Esophagus muscularis mucosa (tissue), 4 donors: ENCODE measurements at places on chromosomes 6 and 20.

- no peak for DNase-seq
Observed at GRCh38 chr6:109706513-109706912, 15.4 kb downstream of the FIG4 start.

- DNase-seq = no peak
Observed at GRCh38 chr20:1567392-1568162, 10.1 kb upstream of the SIRPD start.

GRCh38 chr6:89289710-89290109 lies 25.4 kb downstream of the GABRR2 start:
- no peak for DNase-seq

DNA sequence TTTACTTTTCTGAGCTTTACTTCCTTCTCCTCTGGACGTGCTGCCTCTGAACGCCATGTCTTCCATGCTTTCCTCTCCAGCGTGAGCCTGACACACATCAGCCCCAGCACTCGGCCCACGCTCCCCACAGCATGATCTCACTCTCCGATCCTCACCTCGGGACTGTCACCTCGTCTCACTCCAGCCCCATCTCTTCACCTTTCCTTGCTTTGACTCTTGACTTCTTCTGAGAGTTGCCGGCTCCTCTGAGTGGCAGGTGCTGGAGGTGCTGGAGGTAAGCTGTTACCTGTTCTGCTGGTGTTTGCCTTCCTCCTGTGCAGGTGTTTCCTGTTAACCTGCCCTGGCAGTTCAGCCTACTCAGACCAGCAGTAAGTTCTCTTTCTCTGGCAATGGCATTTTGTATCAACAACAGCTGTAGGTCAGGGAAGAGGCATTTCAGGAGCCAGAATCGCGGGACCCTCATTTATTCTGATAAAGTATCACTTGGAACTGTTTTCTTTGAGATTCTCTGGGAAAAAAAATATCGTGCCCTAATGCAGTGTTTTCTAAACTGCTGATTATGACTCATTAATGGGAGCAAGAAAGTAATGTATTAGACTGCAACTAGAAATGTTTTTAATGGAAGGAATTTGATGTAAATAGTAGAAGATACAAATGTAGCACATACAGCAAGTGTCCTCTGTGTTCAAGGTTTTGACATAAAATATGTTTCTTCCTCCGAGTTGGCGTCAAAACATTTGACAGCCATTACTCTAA lies 106.5 kb downstream of the ARID1B start:
- no peak for DNase-seq

DNA sequence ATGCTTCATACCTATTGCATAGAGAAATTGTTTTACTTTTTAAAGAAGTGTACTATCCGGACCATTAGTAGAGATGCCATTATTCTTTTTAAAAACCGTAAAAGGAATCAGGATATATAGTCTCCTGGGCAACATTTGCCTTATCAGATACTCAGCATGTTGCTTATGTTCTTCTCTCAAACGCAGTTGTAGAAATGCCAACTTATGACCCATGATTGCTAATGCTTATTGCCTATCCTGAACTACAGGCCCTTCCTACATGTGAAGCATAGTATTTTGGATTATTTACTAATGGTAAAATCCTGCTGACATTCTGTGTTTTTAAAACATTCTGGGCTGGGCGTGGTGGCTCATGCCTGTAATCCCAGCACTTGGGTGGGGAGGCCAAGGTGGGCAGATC lies 99.5 kb downstream of the FOXO3 start:
- no peak for DNase-seq

DNA sequence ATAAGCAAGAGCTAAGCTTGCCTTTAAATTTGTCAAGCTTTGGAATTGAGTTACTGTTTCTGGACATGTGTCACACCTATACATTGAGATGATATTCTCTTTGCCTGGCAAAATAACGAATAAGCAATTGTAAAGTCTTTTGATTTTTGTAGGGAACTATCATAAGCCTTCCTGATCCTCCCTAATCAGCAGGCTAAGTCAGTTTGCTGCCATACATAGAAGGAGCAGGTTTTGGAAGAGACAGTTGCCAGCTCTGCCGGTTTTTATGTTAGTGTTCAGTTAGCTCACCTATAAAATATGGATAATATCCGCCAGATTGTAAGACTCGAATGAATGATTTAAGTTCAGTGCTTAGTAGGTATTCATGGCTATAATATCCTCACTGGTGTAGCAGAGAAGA lies 34.4 kb upstream of the BCAS1 start:
- no peak for DNase-seq

GRCh38 chr20:588932-589672 lies 21.0 kb downstream of the TCF15 start:
- DNase-seq = no peak

GRCh38 chr6:78947529-78947928 lies 80.2 kb downstream of the IRAK1BP1 start:
- DNase-seq = no peak

DNA sequence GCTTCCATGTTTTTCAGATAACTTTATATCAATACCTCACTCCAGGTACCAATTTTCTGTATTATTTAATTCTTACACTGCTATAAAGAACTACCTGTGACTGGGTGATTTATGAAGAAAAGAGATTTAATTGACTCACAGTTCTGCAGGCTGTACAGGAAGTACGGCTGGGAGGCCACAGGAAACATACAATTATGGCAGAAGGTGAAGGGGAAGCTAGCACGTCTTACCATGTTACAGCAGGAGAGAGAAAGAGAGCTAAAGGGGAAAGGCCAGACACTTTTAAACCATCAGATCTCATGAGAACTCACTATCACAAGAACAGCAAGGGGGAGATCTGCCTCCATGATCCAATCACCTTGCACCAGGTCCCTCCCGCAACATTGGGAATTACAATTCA lies 119.1 kb upstream of the BMP5 start:
- no peak for DNase-seq

- DNase-seq = no peak
Observed at GRCh38 chr6:129696843-129697242, 13.1 kb downstream of the ARHGAP18 start.

- no peak for DNase-seq
Observed at GRCh38 chr6:96909811-96910210, 12.1 kb upstream of the NDUFAF4 start.
